ENCODE measurements at places on chromosomes 16 and 17. TPM values are rescaled to one million over a fixed set of nuclear protein-coding genes. Genes with fewer than 3 reads are reported as not detected.
A peak's percentile ranks its signal among the peaks of the same experiment; 100 is the strongest.

IL17C gene
- not detected for polyA plus RNA-seq

DNA sequence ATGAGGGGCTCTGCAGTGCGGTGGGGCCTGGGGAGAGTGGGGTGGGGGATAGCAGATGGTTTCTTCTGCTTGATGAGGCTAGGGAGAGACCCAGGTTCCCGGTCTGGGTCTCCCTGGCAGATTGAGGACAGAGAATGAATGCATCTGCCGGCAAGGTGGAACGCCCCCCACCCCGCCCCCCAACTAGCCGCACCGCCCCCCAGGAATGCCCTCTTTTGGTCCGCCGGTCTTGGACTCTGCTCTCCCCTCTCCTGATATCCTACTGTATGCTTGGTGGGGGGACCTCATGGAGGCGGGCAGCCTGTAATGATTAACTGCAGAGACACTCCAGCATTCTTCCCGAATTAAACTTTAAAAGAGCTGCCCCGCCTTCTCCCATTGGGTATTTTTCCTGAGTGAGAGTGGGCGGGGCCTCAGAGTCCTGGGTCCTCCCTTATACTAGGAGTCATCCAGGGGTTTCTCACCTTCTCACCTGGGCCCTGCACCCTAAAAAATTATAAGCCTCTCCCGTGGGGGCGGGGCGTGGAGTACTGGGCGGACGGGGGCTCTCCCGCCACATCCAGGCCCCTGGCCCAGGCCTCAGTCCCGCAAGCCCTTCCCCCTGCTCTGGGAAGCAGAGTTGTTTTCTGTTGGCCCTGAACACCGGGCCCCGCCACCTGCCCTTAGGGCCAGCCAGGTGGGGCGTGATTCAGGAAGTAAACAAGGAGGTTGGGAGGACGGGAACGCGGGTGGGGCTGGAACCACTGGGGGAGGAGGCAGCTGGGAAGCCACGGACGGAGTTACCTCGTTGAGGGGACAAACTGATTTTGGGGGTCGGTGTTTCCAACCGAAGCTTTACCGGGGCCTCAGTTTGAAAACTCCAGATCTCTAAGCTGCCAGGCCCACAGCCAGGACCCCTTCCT is 1.5 kb downstream of the GRB7 start:
- H3K27me3 ChIP-seq, result peaks cover 46% of the 10 kb centered on the region
- H3K4me3 ChIP-seq, result peak overlapping the region; percentile 11
- H3K27ac ChIP-seq, result no peak overlapping the region
- DNase-seq, result no peak
- H3K4me1 ChIP-seq, result peaks cover 20% of the 10 kb centered on the region
- no peaks in the 10 kb centered on the region for H3K36me3 ChIP-seq

WNT9B gene
- polyA plus RNA-seq, result 0.07 TPM

FASN gene
- polyA plus RNA-seq, result 273 TPM

GRCh38 chr16:8179615-8180014 is 410.7 kb downstream of the TMEM114 start:
- DNase-seq, result no peak
- H3K27ac ChIP-seq, result no peak overlapping the region
- H3K27me3 ChIP-seq, result no peaks in the 10 kb centered on the region

GRCh38 chr17:78058001-78058400 is 70.6 kb downstream of the TMC6 start:
- DNase-seq, result no peak
- H3K27me3 ChIP-seq, result no peaks in the 10 kb centered on the region
- H3K4me1 ChIP-seq, result peaks cover 9% of the 10 kb centered on the region
- H3K36me3 ChIP-seq, result no peaks in the 10 kb centered on the region

- H3K4me3 ChIP-seq, result no peak overlapping the region
- no peak for DNase-seq
- no peaks in the 10 kb centered on the region for H3K27me3 ChIP-seq
Observed at GRCh38 chr16:87352818-87353217, 30.8 kb downstream of the FBXO31 start.

DNA sequence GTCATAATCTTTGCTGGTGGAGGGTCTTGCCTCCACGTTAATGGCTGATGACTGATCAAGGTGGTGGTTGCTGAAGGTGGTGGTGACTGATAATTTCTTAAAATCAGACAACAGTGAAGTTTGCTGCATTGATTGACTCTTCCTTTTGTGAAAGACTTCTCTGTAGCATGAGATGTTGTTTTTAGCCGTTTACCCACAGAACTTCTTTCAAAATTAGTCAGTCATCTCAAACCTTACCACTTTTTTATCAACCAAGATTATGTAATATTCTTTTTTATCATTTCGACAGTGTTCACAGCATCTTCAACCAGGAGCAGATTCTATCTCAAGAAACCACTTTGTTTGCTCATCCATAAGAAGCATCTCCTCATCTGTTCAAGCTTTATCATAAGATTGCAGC is 5.9 kb downstream of the UQCRC2 start:
- no peak for DNase-seq
- H3K4me3 ChIP-seq, result no peak overlapping the region
- no peak overlapping the region for H3K27ac ChIP-seq

PRR29 gene
- polyA plus RNA-seq, result 0.71 TPM

TXNDC11 gene
- 51.2 TPM for polyA plus RNA-seq

DNA sequence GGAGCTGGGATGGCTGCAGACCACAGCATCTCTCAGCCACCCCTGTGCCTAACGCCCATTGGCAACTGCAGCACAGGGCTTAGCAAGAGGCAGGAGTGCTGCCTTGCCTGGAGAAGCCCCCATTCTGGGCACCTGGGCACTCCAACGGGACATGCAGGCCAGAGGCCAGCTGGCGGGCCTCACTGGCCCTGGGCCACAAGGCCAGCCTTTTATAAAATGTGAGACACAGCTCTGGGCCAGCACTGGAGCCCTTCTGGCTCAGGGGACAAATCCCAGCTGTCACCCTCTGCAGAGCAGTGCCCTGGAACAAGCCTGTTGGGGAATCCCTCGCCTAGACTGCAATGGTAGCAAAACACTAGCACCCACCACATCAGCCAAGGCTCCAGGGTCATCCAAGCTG is 171.8 kb downstream of the WSCD1 start:
- no peak overlapping the region for H3K4me3 ChIP-seq
- no peak for DNase-seq
- H3K36me3 ChIP-seq, result no peaks in the 10 kb centered on the region

KCNH4 gene
- 0.26 TPM for polyA plus RNA-seq

EIF3CL gene
- 59.2 TPM for polyA plus RNA-seq

DNA sequence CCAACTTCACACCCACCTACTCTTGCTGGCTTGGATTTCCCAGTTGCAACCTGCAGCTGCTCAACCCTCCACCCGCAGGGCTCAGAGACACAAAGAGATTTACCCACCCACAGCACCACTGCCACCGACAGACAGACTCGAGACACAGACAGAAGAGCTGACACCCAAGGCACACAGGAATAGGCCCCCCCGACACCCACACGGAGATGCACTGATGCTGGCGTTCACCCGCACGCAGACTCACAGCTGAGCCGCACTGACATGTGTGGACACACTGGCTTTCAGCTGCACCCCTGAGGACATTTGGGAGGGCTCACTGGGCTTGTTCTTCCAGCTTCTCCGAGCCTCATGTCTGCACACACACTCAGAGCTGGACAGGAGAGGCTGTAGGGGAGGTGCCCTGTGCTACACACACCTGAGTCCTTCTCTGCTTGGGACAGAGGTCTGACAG is 8.2 kb downstream of the STX1B start:
- H3K27me3 ChIP-seq, result no peaks in the 10 kb centered on the region
- H3K27ac ChIP-seq, result no peak overlapping the region
- DNase-seq, result no peak
- peaks cover 14% of the 10 kb centered on the region for H3K4me1 ChIP-seq

GRAPL gene
- polyA plus RNA-seq, result 10.4 TPM

OR1A1 gene
- polyA plus RNA-seq, result not detected

DNA sequence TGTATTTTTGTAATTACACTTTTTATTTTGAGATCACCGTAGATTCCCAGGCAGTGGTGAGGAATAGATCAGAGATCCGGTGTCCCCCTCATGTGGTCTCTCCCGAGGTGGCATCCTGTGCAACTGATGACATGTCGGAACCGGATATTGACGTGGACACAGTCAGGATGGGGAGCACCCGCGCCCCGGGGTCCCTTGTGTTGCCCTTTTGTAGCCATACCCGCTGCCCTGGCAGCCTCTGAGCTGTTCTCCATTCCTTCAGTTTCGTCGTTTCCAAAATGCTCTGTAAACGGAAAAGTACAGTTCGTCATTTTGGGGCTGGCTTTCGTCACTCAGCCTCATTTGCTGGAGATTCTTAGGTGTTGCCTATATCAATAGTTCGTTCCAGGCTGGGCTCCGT is 14.2 kb downstream of the JPH3 start:
- no peaks in the 10 kb centered on the region for H3K36me3 ChIP-seq
- H3K4me3 ChIP-seq, result no peak overlapping the region
- no peak for DNase-seq
- H3K27ac ChIP-seq, result no peak overlapping the region

- no peaks in the 10 kb centered on the region for H3K27me3 ChIP-seq
- H3K4me3 ChIP-seq, result no peak within 1 kb of the TSS
- peak within 1 kb of the TSS; percentile 57 for H3K27ac ChIP-seq
- no peak for DNase-seq
Observed at GRCh38 chr17:31313982-31314781, at the start of gene EVI2B. TSS of gene EVI2B (minus strand) at chr17:31314054. CDS start at chr17:31305609, 8,445 bp downstream.

DNA sequence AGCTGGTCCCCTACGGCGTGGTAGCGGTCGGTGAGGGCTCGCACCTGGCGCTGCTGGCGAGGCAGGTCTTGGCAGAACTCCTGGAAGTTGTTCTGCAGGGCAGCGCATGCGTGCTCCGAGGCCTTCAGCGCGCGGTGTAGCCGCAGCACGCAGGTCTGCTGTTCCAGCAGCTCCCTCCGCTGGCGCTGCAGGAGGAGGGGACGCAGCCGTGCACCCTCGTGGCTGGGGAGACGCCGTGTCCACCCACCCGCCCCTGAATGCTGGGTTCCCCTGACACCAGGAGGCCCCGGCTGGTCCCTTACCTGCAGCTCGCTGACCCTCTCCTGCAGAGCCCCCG is 12.2 kb downstream of the EVPL start:
- peaks cover 4% of the 10 kb centered on the region for H3K4me1 ChIP-seq
- no peak overlapping the region for H3K27ac ChIP-seq
- H3K36me3 ChIP-seq, result no peaks in the 10 kb centered on the region
- H3K4me3 ChIP-seq, result no peak overlapping the region

CCL1 gene
- polyA plus RNA-seq, result not detected

- H3K4me3 ChIP-seq, result no peak overlapping the region
- H3K4me1 ChIP-seq, result no peaks in the 10 kb centered on the region
- no peak for DNase-seq
- no peaks in the 10 kb centered on the region for H3K27me3 ChIP-seq
- no peak overlapping the region for H3K27ac ChIP-seq
Observed at GRCh38 chr16:4723071-4723767, 10.9 kb downstream of the ANKS3 start.

MYL4 gene
- polyA plus RNA-seq, result not detected

NOG gene
- 0.57 TPM for polyA plus RNA-seq

DNA sequence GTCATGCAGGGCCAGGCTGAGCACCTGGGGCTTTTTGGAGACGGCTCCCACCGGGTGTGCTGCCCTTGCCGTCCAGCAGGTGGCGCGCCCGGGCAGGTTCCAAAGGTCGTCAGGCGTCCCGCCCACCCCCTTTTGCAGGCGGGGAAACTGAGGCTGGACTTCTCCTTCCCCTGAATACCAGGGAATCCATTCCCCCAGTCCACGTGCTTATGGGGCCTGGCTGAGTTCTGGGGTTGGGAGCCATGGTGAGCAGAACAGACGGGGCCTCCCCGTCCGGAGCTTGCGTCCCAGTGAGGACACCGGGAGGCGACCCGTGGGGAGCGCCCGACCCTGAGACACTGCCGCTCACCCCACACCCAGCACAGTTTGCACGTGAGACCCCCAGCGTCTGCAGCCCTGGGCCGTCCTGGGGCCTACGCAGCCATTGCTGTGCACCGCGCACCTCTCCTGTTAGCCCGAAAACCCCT is 51.8 kb upstream of the JPH3 start:
- no peaks in the 10 kb centered on the region for H3K4me1 ChIP-seq
- no peak overlapping the region for H3K27ac ChIP-seq
- H3K27me3 ChIP-seq, result no peaks in the 10 kb centered on the region
- DNase-seq, result peak; percentile 65

GABARAP gene
- 694 TPM for polyA plus RNA-seq

AANAT gene
- 0.30 TPM for polyA plus RNA-seq

HOXB1 gene
- polyA plus RNA-seq, result not detected

PER1 gene
- 12.4 TPM for polyA plus RNA-seq

- H3K36me3 ChIP-seq, result no peaks in the 10 kb centered on the region
- no peaks in the 10 kb centered on the region for H3K27me3 ChIP-seq
- DNase-seq, result no peak
- H3K4me1 ChIP-seq, result no peaks in the 10 kb centered on the region
- no peak overlapping the region for H3K4me3 ChIP-seq
Observed at GRCh38 chr17:65868881-65869280, 307.4 kb upstream of the AXIN2 start.

DNA sequence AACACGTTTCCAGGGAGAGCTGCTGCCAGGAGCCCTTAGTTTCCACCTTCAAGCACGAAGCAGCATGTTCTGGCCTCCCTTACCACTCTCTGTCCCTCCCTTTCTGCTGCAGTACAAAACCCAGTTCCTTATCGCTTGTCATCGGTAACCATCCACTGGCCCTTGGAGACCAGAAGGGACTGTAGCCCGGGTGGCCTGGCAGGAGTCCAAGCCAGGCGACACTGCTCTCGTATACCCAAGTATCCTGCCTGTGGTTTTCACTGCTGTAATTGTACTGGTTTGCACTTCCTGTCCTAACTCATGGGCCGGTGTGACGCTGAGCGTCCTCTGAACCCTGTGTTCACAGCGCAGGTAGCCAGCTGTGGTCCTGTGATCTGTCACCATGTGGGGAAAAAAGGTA is 81.1 kb downstream of the MAF start:
- H3K4me1 ChIP-seq, result peaks cover 8% of the 10 kb centered on the region
- H3K4me3 ChIP-seq, result no peak overlapping the region
- no peaks in the 10 kb centered on the region for H3K27me3 ChIP-seq
- H3K36me3 ChIP-seq, result no peaks in the 10 kb centered on the region
- H3K27ac ChIP-seq, result no peak overlapping the region

CCL15 gene
- polyA plus RNA-seq, result 0.38 TPM

GRCh38 chr16:51153577-51154031 is 2.5 kb upstream of the SALL1 start:
- no peak overlapping the region for H3K27ac ChIP-seq
- no peak for DNase-seq
- no peaks in the 10 kb centered on the region for H3K36me3 ChIP-seq
- H3K27me3 ChIP-seq, result peaks cover 78% of the 10 kb centered on the region
- no peak overlapping the region for H3K4me3 ChIP-seq

- H3K27me3 ChIP-seq, result no peaks in the 10 kb centered on the region
- peaks cover 7% of the 10 kb centered on the region for H3K4me1 ChIP-seq
- DNase-seq, result no peak
- no peak overlapping the region for H3K4me3 ChIP-seq
Observed at GRCh38 chr17:50484386-50485155, 5.9 kb downstream of the RSAD1 start.
